ENCODE measurements at places on chromosomes 16 and 17.

GRCh38 chr17:18182978-18183333, 672 bp upstream of the ALKBH5 start:
- DNase-seq: peak; percentile 91

- no peak for DNase-seq
Measured at GRCh38 chr17:5282642-5283217, 646 bp downstream of the RABEP1 start.

GRCh38 chr16:64531401-64531800, 590.5 kb downstream of the CDH11 start:
- DNase-seq: no peak

DNA sequence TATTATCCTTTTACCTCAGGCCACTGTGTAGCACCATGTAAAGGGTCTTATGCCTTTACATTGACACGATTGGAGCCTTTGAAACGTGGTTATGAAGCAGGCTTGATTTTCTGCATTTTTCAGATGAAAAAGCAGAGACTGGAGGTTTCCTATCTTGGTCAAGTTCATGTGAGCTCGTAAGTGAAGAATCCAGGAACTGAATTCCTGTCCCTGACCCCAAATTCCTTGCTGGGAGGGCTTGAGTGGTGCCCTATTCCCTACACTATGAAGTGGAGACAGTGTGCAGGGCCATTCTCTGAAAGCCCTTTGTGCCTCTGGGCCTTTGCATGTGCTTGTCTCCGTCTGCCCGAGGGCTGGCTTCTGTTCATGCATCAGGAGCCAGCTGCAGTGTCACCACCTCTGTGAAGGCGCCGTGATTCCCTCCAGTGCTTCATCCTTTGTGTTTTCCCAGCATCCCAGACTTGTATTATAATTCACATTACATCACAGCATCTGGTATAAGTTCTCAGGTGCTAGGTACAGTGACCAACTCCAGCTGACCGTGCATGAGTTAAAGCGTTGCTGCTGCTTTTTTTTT, 181.1 kb downstream of the SNX29 start:
- no peak for DNase-seq

DNA sequence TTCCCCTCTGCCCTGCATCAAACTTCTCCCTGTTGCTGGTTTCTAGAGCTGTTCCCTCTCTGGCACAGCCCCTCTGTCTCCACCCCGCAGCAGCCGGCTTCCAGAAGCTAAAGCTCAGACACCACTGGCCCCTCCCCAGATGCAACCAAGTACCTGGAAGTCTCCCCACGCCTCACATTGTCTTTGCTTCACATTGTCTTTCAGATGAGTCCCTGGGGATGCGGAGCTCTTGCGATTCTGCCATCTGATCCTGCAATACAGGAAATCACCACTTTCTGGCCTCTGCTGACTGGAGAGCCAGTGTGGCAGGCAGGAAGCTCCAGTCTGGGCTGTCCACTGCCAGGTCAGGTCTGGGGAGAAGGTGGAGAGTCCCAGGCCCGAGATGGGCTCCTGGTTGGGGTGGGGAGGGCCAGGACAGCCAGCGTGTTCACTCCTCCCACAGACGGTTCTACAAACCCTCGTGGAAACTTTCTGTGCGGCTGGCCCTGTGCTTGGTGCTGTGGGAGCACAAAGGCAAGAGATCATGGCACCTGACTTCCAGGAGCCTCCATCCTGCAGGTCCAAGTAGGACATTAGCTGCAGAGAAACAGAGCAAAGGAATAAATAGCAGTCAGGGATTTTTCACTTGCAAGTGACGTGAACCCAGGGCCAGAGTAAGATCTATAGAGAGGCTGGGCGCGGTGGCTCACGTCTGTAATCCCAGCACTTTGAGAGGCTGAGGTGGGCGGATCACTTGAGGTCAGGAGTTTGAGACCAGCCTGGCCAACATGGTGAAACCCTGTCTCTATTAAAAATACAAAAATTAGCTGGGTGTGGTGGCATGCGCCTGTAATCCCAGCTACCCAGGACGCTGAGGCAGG, 47.9 kb upstream of the MAP3K14 start:
- peak; percentile 66 for DNase-seq

DNA sequence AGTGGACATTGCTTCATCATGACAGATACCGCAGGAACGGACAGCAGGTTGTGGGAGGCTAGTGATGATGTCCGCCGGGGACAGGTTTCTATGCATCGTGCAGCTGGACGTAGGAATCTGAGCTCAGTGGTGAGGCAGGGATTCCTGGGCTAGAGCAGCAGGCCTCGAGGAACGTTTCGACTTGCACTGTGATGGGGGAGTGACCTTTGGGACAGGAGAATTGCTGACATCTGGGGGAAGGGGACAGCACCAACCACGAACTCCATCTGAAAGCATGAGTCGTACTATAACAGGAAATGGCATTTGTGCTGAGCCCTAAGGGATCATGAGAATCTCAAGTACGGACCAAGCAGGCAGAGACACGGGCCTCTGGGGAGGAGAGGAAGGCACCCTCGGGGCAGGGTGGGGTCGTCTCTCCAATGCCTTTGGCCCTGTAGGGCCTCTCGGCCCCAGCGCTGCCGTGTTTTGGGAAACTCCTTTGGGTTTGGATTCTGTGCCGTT, 65.8 kb upstream of the ENDOV start:
- DNase-seq: no peak

GRCh38 chr17:77616254-77616731, 342.2 kb upstream of the TNRC6C start:
- DNase-seq: no peak

- no peak for DNase-seq
Measured at GRCh38 chr16:55542459-55543082, 23.9 kb upstream of the CAPNS2 start.

GRCh38 chr17:32266389-32267301, 1.0 kb downstream of the RHBDL3 start:
- DNase-seq: peak; percentile 89

GRCh38 chr16:19242186-19242585, 43.3 kb upstream of the CLEC19A start:
- DNase-seq: no peak

DNA sequence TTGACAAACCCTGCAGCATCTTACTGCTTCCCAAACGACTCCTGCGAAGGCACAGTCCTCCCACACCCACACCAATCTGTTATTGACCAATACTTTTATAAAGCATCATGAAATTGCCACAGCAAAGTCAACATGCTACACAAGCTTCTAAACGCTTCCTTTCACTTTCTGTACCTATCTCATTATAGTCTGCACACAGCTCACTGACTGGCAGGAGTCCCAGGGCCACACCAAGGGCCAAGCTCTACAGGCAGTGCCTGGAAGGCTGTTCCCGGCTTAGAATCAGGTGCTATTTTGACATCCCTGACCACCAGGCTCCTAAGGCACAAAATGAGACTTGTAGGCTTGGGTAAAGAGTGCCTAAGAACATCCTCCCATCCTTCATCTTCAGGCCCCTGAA, 39.5 kb downstream of the USP7 start:
- DNase-seq: no peak

- DNase-seq: no peak
Measured at GRCh38 chr17:44087319-44087718, 16.8 kb downstream of the G6PC3 start.

DNA sequence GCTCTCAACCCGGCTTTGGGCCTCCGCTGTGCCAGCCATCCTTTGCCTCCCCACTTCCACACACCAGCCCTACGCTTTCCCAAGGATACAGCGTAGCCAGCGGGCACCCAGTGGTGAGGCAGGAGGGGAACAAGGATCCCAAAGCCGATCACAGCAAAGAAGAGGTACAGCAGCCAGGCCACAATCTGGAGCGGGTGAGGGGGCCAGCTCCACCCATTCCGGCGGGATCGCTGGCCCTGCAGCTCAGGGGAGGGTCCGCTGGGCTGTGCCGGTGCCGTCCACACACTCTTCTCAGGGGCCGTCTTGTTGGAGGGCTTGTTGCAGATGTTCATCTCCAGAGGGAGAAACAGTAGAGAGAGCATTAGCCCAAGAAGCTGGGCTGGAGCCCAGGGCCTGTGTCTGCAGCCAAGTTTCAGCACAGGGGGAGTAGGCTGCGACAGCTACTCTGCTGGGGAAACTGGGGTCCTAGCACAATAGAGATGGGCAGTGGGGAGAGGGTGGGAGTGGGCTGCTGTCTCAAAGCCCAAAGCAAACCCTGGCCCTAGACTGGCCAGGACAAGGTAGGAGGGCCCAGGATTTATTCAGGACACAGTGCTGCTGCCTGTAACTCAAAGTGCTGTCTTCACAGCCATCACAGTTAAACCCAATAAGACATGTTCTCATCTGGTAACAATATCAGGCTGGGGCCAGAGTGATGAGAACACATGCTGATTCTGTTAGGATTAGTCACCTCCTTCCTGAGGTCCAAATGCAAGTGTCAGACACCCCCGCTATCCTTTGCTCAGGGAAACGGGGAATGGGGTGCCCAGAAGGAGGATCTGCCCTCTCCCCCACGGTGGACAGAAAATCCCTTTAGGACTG, 9.9 kb downstream of the ZDHHC1 start:
- peak; percentile 41 for DNase-seq

DNA sequence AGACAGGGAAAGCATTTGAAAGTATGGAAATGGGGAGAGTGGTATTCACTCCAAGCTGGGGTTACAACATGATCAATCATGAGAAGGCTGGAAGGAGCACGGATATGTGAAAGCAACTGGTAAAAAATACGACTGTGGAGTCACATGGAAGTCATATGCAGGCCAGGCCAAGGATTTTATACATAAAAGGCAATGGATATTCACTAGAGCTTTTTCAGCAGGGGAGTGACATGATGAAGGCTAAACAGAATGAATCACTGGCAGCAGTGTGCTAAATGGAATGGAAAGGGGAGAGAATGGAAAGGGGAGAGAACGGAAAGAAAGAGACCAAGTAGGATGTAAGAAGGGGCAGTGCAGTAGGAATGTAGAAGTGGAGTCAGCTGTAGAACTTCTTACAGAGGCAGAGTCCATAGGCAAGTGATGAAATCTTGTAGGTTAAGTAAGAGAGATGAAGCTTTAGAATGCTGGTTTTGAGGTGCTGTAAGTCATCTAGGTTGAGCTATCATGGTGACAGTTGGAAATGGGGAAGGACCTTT, 13.0 kb upstream of the NETO2 start:
- DNase-seq: no peak

GRCh38 chr17:59421722-59422121, 90.3 kb downstream of the YPEL2 start:
- no peak for DNase-seq

DNA sequence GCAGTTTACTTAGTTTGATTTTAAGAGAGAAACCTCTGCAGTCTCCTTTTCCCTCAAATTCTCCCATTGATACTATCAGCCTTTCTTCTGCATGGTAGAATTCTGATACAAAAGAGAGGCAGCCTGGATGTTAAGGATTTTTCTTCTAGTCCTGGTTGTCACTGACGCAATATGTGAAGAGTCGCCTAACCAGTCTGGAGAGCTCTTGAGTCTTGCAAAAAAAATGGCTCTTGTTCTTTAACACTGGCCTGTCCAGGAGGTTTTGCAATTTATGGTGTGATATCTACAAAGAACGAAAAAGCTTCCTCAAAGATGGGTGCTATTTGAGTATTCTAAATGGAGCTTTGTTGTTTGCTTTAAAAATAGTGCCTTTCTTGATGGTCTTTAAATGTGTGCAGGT, 28.9 kb downstream of the COX10 start:
- no peak for DNase-seq

- DNase-seq: no peak
Measured at GRCh38 chr16:827513-827912, 27.0 kb upstream of the GNG13 start.

DNA sequence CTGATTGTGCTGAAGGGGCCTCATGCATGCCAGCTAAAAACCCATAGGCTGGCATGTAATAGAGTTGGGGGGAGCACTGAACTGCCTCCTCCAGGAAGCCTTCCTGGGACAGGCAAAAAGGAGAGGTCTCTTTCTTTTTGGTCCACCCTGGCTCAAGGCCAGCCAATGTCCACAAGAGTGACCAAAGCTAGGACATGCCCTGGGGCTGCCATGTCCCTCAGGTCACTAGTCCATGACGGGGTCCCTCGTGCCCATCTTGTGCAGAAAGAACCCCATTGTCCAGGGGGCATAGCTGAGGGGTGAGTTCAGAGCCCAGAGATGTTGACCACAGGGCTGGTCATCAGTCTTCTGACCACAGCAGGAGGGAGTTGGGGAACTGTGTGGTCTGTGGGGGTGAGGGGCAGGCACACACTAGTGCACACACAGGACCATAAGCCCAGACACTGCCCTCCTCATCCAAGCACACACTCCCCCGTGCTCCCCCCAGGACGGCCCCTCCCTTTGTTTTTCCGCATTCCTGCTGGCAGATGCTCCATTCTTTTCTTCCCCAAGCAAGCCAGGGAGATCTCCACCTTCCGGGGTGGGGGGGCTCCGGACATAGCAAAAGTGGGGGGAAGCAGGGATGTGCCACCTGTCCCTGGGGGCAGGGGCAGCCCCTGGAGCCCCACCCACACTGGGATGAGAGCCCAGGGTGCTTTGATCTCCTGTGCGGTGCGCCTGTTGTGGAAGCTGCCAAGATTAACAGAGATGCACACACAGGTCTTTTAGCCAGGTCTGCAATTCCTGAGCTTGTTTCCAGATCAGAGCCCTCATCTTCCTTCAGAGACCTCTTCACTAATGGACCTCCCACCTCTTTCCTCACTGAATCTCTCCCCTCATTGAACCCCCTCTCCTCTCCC, 25.2 kb upstream of the PHB1 start:
- DNase-seq: peak; percentile 52

- peak; percentile 79 for DNase-seq
Measured at GRCh38 chr16:54289242-54289944, 2.8 kb upstream of the IRX3 start.

GRCh38 chr17:48834973-48835372, 4.1 kb downstream of the CALCOCO2 start:
- no peak for DNase-seq

GRCh38 chr16:19136549-19137196, 22.9 kb downstream of the ITPRIPL2 start:
- DNase-seq: no peak

DNA sequence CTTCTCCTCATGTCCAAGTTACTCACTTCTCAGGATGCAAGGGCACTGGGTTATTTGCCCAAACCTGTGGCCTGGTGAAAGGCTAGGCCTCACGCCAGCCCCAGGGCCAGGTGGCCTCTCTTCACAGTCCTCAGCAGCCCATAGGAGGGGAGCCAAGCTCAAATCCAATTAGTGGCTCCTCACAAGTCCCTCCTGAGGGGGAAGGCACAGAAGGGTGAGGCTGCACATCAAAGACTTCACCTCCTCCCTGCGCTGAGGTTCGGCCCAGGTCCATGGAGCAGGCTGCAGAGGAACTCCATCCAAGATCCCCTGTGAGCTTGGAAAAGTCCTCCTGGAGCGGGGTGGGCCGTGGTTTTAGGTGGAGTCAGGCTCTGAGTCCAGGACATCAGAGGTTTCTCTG, 320.0 kb downstream of the FOXL1 start:
- DNase-seq: no peak

GRCh38 chr17:39755554-39756379, 18.0 kb downstream of the GRB7 start:
- peak; percentile 55 for DNase-seq

DNA sequence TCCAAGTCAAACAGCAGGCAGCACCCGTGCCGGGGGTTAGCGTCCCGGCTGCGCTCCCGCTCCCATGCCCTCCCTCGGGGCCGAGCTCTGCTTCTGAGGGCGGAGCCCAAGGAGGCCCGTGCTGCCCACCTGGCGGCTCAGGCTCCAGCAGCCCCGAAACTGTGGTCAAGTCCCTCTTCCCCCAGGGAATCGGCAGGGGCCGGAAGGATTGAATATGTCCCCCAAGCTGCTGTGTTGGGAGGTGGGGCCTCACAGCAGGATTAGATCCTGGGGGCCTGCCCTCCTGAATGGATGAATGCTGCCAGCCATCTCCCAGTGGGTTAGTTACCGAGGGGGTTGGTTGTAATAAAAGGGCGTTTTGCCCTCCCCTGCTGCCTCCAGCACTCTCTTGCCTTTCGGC, 33.9 kb downstream of the MAP2K3 start:
- no peak for DNase-seq

Measured in ecto neural progenitor cell (in vitro differentiated cells).